ENCODE measurements at places on chromosomes 6 and 20.

DNA sequence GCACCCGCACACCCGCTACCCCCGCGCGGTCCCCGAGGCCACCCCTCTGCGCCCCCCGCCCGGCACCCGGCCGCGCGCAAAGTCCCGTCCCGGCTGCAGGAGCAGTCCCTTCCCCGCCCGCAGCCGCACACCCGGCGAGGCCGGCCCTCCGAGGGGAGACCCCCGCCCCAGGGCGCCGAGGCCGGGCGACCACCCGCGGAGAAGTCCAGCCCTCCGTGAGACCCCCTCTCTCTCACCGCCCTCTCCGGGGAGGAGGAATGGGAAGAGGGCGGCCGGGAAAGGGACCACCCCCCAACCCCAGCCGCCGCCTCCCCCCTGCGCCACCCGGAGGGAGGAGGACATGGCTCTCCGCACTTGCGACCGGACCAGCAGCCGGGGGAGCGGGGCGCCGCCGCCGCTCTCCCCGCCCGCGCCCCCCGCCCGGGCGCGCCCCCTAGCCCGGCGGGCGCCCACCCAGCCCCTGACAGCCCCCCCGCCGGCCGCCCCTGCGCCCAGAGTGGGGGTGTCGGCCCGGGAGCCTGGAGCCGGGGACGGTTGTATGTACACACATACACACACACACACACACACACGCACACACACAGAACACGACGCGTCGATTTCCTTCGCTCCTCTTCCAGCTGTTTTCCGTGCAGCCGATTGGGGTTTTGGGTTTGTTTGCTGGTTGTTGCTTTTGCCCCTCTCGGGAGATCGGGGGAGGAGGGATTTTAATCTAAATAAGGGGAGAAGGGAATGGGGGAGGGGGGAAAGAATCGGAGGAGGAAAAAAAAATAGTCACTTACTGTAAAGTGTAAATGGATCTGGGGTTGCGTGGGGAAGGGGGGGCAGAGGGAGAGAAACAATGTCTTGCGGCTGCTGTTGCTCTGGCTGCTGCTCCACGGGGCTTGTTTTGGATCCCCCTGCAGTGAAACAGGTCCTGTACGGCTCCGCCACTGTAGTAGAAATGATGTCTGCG lies at the start of gene ATXN1:
TSS of gene ATXN1 (minus strand) at position 945 of the 955 bp plus-strand sequence.
- peak; percentile 60 for DNase-seq

- DNase-seq = peak; percentile 38
Observed at GRCh38 chr20:45111799-45112471, 3.0 kb downstream of the WFDC5 start.

DNA sequence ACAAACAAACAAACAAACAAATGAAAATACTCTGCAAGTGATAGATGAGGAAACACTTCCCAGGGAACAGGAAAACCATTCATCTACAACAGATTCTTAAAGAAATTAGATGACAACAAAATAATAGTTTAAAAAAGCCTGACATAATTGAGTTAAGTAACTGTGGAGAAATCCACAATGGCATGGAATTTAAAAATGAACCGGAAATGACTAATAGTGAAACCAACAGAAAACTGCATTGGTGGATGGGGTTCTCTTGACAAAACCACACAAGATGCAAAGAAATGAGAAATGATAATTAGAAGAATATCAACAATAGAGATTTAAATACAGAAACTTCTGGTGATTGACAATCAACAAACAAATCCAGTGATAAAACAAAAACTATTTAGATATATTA lies 785.6 kb downstream of the QKI start:
- DNase-seq = no peak

DNA sequence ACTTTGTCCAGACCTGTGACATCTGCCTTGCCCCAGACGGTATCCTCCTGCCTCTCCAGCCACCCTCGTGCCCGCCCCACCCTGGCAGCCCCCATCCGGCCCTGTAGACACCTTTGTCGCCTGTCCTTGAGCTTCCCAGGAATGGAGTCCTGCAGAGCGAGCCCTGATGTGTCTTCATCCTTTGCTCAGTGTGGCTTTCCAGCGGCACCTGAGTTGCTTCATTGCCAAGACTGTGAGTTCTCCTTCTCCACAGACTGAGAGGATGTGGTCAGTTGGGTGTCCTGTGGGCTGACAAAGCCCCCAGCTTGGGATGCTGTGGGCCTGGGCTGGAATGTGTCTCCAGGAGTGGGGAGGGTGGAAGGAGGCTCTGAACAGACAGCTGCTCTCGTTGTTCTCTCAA lies 1.7 kb upstream of the CST4 start:
- DNase-seq = no peak

GRCh38 chr20:36820928-36821327 lies 47.4 kb upstream of the DSN1 start:
- DNase-seq = no peak

DNA sequence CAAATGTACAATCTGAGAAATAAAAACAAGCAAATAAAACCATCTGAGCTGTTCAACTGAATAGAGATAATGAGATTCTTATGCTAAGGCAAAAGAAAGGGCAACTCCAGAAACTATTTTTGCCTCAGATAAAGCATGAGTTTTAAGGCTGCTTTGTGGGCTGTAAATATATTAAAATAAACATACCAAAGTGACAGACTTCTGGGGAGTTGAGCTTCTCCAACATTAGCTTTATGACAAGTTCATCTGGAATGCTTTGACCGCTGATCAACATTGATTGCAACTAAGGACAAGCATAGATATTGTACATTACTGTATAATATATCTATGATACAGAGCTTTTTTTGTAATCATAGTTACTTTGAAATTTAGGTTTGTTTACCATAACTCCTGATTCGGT lies 19.3 kb downstream of the AK9 start:
- DNase-seq = no peak

GRCh38 chr20:56299362-56299761 lies 50.8 kb downstream of the MC3R start:
- DNase-seq = no peak

DNA sequence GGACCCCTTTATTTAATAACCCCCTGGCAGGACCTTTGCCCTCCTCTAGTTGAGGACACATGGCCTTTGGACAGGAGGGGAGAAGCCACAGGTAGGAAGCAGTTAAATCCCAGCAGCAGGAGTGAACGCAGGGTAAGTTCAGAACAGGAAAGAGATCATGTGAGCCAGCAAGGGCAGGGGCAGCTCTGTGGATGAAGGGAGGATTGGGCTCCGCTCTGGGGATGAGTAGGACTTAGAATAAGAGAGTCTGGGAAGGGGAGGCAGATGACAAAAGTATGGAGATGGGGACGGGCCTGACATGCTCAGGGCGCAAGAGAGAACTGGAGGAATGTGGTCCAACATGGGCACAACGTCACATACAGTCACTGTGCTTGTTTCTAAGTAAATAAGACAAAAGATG lies 89.0 kb downstream of the NDUFAF5 start:
- no peak for DNase-seq

- DNase-seq = peak; percentile 58
Observed at GRCh38 chr6:167946007-167946406, 51.5 kb upstream of the KIF25 start.

GRCh38 chr6:1310628-1311399 lies 1.1 kb upstream of the FOXQ1 start:
- peak; percentile 56 for DNase-seq

GRCh38 chr6:75296811-75297779 lies 12.5 kb upstream of the TMEM30A start:
- peak; percentile 72 for DNase-seq

- no peak for DNase-seq
Observed at GRCh38 chr6:16985513-16986284, 116.2 kb upstream of the STMND1 start.

GRCh38 chr6:105317607-105318533 lies 85.0 kb downstream of the PREP start:
- peak; percentile 18 for DNase-seq

- no peak for DNase-seq
Observed at GRCh38 chr20:57693670-57694329, 16.0 kb downstream of the PMEPA1 start.

- DNase-seq = peak; percentile 79
Observed at GRCh38 chr20:45044084-45044573, 56.8 kb downstream of the KCNS1 start.

DNA sequence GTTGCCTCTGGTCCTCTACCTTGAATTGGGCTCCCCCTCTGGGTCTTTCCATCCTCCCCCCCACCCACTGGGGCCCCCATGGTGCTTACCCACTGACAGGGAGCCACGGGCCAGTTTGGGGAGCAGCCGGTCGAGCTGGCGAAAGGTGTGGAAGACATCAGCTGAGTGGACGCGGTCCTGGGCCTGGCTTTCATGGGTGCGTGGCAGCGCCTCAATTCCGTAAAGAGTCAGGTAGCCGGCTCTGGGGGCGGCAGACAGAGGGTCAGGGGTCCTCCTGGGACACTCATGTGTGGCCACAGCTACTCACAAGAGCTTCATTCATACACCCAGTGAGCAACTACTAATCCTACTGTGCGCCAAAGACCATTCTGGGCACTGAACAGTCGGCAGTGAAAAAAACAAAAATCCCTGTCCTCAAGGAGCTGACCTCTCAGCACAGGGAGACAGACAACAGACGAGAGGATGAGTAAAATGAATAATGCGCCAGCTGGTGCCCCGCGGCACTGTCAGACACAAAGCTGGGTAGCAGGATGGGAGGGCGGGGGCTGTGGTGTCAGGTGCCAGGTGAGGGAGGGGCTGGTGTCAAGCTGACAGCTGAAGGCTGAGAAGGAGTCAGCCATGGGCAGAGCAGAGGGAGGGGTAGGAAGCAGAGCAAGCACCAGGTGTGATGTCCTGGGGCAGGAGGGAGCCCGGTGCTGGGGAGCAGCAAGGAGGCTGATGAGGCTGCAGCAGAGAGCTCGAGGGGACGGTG lies 28.3 kb downstream of the PTGIS start:
- DNase-seq = no peak

GRCh38 chr6:29750709-29751108 lies 27.5 kb downstream of the HLA-F start:
- no peak for DNase-seq

DNA sequence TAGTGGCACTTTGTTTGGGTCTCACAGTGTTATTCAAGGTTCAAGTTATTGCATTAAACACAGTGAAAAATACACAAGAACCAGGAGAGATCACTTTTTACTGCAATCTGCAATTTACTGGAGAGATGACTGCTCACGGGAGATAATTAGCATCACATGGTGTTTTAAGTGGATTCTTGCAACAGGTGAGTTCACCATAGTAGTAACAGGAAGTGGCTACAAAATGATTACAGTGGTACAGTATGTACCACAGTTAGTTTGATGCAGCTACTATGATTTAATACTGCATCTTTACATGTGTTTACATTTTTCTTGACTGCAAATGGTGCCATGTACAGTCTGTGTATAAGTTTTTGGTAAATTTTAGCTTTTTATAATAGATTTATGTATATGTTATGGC lies 96.5 kb upstream of the SCP2D1 start:
- no peak for DNase-seq

GRCh38 chr20:5735845-5736510 lies 14.2 kb upstream of the SHLD1 start:
- no peak for DNase-seq

DNA sequence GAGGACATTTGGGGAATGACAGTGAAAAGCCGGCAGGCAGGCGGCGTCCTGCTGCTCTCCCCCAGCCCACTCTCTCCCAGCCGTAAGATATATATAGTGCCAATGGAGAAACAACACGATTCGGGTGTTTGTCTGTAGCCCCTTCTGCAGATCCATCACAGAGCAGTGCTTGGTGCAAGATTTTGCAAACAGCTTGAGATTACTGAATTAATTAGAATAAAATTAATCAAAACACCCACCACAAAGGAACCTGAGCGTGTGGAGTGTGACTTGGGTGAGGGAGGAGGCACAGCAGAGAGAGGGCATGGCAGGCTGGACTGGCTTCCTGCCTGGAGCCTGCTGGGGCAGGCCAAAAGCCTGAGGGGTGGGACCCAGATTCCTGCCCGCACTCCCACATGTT lies 28.8 kb upstream of the CCDC167 start:
- DNase-seq = no peak

DNA sequence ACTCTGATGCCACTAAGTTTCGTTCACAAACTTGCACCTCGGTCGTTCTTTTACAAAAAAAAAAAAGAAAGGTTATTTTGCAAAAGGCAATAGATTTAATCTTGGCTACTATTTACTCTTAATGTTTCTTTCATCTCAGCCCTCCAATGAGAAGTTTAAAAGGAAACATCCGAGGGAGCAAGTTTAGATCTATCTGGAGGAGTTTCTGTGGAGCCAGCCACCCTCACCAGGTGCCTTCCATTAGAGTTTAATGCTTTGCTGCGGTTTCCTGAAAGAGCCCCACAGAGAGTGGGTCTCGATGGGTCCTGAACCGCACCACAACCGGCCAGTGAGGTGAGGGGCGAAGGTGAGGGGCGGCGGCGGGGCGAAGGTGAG lies 632 bp downstream of the PRKN start:
- DNase-seq = peak; percentile 17

DNA sequence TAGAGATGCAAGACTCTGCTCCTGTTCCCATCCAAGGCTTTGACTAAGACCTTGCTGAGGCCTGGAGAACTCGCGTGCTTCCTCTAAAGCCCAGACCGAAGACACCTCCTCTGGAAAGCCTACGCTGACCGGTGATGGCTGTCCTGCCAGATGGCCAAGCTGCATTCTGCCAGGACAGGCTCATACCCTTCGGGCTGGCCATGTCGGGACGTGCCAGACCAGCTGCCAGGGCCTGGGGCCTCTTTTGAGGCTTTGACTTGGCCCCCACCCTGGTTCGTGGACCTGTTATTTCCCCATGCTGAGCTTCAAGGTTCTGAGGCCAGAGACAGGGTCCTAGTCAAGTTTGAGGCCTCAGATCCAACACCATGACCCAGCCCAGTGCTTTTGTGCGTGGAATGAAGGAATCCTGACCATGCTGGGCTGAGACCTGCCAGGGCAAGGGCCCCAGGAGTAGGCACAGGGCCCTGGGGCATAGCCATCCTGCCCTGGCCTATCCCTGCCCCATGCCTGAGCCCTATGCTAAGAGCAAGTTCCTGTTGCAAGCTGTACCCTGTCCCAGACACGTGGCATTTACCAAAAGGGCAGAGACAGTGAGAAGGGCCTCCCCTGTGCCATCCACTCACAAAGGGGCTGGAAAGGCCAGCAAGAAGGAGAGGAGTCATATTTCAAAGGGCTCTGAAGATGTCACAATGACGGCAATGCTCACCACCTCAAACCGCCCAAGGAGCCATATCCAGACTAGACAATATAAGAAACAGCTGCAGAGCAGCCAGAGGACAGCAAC lies 42.8 kb downstream of the MRPL14 start:
- no peak for DNase-seq

DNA sequence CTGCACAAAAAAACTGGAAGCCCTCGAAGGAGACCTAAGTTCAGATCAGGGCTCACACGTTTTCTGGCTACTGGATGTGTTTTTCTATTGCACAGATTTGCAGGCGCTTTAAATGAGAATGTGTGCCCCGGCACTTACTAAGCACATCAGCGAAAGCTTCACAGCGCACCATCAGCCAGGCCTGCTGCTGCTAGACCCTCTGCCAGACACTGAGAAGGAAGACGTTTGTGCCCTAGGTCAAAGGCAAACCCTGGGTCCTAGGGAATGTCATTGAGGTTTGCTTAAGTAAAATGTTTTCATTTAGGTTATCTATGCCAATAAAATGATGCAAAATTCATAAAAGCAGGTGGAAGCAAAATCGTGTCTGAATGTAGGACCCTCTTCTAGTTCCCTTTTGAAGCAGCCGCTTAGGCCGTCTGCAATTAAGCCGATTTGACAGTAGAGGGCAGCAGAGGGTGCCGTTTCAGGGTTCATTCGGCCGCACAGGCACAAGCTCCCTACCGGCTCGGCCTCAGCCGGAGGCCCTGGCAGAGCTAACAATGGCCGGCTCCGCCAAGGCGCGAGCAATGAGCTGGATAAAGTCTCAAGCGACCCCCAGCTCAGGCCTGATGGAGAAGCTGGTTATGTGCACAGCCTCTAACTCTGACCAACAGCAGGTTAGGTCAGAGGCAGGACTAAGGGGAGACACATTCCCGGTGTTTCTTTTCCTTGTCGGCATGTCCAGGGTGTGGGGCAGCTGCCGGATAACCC lies 107.2 kb upstream of the FOXA2 start:
- DNase-seq = peak; percentile 70

Measured in kidney tubule cell (primary cell).